ENCODE measurements at places on chromosomes 7 and 10. TPM values are rescaled to one million over a fixed set of nuclear protein-coding genes. Genes with fewer than 3 reads are reported as not detected.

Gene C1QL3
- not detected for total RNA-seq

Gene PDK4
- total RNA-seq: 316 TPM

Gene RAMP3
- total RNA-seq: 76.5 TPM

Gene OPN4
- not detected for total RNA-seq

Gene GIMAP2
- 18.0 TPM for total RNA-seq

Gene TAS2R41
- total RNA-seq: not detected

DNA sequence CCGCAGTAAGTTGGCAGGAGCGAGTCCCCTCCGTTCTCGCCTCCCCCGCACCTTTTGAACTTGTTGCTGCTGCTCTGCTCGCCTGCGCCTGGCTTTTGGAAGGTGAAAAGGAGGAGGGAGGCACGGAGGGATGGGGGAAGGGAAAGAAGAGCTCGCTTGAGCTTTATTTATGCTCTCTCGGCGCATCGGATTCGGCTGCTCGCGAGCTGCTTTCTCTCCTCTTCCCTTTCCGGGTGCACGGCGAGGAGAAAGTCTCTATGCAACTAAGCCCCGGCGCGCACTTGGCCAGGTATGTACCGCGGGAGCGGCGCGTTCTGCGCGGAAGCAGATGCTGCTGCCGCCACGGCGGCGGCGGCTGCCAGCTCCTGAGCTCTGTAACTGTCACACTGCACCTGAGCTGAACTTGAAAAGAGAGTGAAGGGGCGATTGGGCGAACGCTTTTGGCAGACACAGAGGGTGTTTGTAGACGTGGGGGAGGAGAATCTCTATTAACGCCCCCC is 551 bp downstream of the KCND2 start:
- no peak for DNase-seq

- DNase-seq: no peak
Observed at GRCh38 chr10:93034426-93034825, 26.2 kb upstream of the CYP26C1 start.

GRCh38 chr10:13365243-13365642 is 17.1 kb upstream of the SEPHS1 start:
- no peak for DNase-seq

DNA sequence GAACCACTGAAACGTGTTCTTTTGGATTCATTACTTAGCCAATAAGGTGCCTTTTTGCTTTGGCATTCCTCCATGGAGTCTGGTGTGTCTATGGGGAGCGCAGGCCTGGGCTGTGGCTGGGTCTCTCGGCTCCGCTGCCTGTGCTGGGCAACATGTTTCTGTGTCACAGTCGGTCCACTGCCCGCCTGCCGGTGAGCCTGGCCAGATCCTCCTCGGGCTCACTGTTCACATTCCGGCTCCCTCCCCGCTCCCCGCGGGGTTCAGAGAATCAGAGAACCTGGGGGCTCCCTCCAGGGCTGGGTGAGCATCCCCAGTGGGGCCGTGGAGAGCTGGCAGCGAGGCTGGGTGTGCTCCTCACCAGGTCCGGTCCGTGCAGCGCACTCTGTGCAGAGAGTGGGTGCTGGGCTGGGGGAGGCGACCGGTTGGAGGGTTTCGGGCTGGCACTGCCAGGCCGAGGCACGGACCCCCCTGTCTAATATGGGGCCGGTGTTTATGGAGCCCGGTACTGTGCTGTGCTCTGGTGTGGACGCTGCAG is 70.4 kb downstream of the INPP5A start:
- no peak for DNase-seq

DNA sequence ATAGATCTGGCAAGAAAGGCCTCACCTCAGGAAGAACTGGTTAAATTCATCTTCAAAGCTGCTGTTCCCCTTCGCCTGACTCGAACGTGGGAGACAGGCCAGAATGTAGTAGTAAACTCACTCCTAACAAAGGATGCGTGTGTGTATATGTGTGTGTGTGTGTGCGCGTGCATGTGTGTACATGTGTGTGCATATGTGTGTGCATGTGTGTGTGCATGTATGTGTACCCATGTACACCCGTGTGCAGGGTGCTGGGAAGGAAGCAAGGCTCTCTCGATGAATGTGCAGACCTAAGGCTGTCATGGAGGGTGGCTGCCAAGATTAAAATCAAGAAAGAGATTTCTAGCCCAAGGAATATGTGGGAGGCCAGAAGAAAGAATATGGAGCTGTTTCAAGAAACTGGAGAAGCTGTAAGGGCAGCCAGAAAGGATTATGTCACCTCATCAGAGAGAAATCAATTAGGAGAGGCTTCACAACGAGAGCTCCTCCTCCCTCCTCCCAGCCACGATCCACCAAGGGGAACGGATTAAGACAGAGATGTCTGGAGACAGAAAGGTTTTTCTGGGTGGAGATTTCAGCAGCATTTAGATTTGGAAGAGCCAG is 34.0 kb upstream of the LBX1 start:
- no peak for DNase-seq

DNA sequence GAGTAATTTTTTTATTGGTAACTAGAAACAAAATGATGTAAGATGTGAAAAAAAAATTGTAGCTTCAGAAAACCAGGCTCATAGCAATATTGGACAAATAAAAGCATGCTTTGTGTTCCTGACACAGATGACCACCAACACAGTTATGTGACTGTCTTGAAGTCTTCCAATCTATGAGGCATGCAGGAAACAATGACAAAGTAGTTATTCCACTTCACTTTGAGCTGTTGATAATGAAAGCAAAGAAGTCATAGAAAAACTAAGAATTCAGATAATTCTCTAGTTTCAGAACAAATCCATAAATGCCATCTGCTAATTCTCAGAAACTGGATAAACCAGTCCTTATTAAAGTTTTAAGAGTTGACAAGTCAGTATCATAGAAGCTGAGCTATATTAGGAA is 378.4 kb upstream of the SEMA3D start:
- DNase-seq: no peak

DNA sequence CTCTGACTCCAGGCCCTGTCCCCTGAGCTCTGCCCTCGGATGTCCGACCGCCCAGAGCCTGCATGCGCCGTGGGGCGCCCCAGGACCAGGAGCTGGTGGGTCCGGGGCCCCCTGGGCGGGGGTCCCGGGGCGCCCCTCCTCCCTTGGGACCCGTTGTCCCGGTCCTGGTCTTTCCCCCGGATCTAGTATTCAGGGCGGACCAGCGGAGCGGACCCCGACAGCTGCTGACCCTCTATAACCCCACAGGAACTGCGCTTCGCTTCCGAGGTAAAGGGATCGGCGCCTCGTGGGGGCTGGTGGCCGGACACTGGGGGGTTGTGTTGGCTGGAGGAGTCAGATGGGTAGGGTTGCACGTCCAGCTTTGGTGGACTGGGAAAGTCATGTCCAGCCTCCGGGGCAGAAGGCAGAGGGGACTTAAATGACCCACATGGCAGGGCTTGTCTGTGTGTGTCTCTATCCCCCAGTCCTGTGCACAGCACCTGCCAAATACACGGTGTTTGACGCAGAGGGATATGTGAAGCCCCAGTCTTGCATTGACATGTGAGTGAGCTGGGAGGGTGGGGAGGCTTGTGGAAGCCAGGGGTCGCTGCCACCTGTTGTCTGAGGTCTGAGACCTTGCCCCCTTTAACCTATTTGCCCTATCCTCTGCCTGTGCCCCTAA is 520 bp downstream of the MOSPD3 start:
- DNase-seq: no peak

DNA sequence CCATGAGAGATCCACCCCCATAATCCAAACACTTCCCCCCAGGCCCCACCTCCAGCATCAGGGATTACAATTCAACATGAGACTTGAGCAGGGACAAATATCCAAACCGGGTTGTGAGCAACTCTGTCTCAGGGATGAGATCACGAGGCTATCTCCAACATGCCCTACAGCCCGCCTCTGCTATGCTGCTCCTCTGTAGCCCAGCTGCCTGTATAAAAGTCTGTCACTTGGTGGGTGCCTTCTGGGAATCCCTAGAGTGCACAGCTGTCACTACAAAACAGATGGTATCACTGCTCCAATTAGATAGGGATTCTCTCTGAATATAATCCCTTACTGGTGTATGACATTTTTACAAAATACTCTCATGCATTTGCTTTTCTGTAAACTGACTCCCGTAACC is 114.9 kb upstream of the NANOS1 start:
- no peak for DNase-seq
